ENCODE measurements at places on chromosomes 12 and 14.

DNA sequence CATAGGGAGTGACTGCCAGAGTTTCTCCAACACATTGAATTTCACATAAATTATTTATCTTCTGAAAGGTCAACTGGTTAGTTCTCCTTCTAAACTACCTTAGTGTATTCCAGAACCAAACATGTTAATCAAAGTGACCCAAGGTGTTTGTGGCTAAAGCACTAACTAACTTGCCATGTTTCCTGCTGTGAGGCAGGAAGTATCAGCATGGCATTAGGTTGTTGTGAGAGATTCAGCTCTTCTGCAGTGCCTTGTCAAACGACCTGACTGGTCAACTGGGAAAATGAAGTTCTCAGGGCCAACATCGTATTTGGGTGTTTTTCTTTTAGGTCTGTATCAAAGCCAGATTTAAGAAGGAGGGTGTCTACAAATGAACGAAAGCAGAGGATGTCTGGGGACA lies 448.1 kb downstream of the APAF1 start:
- no peak for DNase-seq

DNA sequence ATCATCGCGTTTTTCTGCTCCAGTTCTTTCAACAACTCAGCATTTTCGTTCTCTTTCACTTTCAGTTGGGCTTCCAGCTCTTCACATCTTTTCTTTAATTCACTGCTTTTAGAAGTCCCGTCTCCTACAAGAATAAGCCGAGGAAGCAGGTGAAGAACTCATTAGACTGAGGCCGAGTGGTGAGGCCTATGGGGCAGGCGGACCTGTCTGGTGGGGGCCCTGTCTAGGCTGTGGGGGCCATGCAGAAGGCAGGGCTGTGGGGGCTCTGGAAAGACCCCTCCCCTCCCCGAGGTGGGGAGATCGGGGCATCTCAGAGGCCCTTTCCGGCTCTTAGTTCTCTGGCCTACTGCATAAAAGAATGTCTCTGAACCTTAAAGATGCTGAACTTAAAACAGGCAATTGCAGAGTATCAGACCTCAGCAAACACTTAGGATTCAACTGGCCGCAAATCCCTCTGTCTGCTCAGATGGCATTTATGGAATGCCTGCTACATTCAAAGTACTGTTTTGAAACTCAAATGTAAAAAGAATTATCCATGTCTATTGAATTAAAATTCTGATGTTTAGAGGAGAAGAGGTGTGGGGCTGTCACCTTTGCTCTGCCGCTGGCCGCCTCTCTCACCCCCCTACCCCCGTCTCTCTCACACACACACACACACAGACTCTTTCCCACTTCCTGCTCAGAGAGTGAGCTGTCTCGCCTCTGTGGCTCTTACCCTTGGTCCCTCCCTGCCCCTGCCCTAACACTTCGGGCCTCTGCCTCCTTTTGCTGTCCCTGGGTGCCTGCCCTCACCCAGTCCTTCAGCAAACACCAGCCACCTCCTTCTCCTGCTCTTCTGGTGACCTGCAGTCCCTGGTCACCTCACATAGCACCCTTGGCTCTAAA lies 34.7 kb downstream of the CCDC92 start:
- DNase-seq, result no peak

GRCh38 chr12:39912211-39912980 lies 193.5 kb downstream of the SLC2A13 start:
- DNase-seq, result no peak

GRCh38 chr12:44286336-44286735 lies 450.5 kb downstream of the TMEM117 start:
- DNase-seq, result no peak

Measured in erythroblast (primary cell).